ENCODE measurements at places on chromosomes 3 and 15. TPM values are rescaled to one million over a fixed set of nuclear protein-coding genes. Genes with fewer than 3 reads are reported as not detected.

- no peak for DNase-seq
- H3K4me1 ChIP-seq, result peaks cover 25% of the 10 kb centered on the region
- H3K27ac ChIP-seq, result no peak overlapping the region
- no peak overlapping the region for H3K4me3 ChIP-seq
Measured at GRCh38 chr3:6862880-6863195, 1.9 kb downstream of the GRM7 start.

ZNF106 gene
- 28.0 TPM for total RNA-seq

DNA sequence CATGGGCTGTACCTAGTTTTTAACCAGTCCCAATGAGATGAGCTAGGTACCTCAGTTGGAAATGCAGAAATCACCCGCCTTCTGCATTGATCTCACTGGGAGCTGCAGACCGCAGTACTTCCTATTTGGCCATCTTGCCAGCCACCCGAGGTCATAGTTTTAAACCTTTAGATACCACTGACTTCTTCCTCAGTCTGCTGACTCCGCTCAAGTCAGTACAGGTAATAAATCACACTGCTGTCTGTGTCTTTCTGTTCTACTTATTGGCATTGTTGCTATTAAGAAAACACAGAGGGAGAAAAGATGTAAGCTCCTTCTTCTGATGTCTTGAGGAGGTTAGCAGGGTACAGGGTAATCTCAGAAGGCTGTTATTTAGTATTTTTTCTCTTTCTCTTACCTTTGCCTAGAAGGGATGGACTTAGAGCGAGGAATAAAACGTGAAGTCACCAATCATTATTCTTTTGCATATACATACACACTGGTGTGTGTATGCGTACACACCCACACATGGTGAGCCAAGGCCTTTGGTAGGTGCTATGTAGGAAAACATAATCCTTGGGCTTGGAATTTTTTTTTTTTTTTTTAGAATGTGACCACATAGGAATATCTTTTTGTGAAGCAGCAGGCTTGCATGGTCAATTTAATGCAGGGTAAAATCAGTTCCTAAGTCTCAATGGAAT is 197.2 kb downstream of the EDEM1 start:
- H3K27me3 ChIP-seq, result no peaks in the 10 kb centered on the region
- no peaks in the 10 kb centered on the region for H3K36me3 ChIP-seq
- no peaks in the 10 kb centered on the region for H3K4me1 ChIP-seq
- no peak overlapping the region for H3K27ac ChIP-seq

TP63 gene
- total RNA-seq, result not detected

ZNF619 gene
- total RNA-seq, result 3.0 TPM

GRCh38 chr3:154193000-154193615 is 71.9 kb downstream of the ARHGEF26 start:
- no peak for DNase-seq
- no peaks in the 10 kb centered on the region for H3K4me1 ChIP-seq
- H3K27ac ChIP-seq, result no peak overlapping the region
- H3K4me3 ChIP-seq, result no peak overlapping the region

GRCh38 chr3:39814007-39814406 is 4.6 kb downstream of the MYRIP start:
- no peak overlapping the region for H3K27ac ChIP-seq
- H3K27me3 ChIP-seq, result no peaks in the 10 kb centered on the region
- H3K4me1 ChIP-seq, result peaks cover 30% of the 10 kb centered on the region
- no peaks in the 10 kb centered on the region for H3K36me3 ChIP-seq
- DNase-seq, result peak; percentile 44
- no peak overlapping the region for H3K4me3 ChIP-seq

C3orf22 gene
- total RNA-seq, result not detected

PLAAT1 gene
- not detected for total RNA-seq
